ENCODE measurements at places on chromosomes 5 and 9.

DNA sequence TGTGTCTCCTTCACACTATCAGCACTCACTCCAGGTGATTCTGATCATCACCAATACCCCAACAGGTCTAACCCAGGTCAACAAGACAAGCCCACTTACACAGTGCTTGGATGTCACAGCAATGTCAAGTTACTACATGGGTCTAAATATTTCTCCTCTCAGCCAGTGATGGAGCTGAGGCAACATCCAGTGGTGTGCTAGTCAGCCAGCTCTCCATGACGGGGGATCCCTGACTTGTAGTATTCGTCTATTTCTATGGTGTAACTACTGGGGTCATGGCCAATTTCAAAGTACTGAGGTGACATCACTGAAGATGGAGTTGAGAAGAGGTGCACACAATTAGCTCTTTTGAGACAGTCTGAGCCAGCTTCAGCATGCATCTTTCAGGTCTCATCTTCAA, 31.1 kb downstream of the ADRB2 start:
- DNase-seq, result no peak

DNA sequence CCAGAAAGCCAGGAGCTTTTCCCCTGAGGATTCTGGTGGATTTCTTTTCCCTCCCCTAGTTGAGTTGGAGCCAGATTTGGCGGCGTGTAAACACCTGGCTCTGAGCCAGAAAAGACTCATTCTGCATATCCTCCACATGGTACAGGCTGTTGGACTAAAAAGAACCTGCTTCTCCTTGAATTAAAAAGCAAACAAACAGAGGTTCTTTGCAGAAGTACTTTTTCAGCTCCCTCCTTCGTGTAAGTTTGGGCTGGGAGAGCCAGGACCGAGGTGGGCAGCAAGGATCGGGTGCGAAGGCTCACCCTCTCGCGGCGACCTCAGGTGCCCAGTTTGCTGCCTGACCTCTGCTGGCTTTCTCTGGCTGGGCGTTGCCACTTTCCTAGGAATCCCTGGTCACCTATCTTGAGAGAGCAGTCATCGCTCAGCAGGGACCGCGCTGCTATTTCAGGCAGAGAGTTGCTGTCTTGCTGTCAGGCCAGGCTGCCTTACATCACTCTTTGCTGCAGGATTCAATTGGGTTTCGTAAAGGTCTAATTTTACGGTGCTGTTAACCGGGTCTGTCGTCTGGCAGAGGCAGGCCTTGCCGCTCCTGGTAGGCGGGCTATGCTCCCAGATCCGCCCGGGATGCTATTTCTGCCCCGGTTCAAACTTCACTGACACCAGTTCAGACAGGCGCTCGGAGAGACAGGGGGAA, 3.2 kb downstream of the PAPPA start:
- no peak for DNase-seq

DNA sequence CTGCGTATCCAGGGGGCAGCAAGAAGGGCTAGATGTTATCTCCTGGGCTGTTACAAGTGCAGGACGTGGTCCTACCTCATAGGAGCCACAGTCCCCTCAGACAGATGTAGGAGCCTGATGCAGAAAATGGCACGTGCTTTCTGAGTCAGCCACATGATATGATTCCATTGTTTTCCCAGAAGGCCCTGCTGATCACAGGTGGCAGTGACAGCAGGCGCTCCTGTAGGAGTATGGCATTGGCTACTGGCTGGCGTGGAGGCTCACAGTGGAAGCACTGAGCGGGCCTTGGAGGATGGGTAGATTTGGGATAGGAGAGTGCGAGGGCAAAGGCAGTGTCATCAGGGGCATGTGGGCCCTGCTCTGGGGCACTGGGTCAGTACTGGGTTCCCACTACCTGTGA, 21.9 kb downstream of the USP20 start:
- DNase-seq, result no peak

DNA sequence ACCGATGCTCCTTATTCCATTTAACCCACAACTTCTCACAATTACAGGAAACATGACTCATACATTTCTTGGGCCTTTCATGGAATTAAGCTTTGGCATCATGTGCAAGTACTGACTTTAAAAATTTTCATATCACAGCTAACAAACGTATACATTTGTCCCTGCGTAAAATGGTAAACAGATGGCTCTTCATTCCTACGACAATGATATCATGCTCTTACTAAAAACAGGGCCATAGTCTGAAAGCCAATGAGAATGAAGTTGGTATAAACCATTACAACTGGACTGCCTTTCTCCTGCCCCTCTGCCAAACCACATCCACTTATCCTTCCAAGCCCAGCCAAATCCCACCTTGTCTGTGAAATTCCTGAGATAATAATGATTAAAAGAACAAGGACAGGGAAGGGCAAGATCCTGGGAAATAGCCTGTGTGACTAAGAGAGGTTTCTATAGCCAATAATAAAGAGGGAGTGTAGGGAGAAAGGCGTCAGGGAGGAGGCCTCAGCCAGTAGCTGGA, 44.9 kb upstream of the ZNF366 start:
- DNase-seq, result no peak

GRCh38 chr5:89869346-89869745, 540.2 kb downstream of the CETN3 start:
- DNase-seq, result no peak

GRCh38 chr5:111282798-111283197, 58.6 kb downstream of the CAMK4 start:
- no peak for DNase-seq

DNA sequence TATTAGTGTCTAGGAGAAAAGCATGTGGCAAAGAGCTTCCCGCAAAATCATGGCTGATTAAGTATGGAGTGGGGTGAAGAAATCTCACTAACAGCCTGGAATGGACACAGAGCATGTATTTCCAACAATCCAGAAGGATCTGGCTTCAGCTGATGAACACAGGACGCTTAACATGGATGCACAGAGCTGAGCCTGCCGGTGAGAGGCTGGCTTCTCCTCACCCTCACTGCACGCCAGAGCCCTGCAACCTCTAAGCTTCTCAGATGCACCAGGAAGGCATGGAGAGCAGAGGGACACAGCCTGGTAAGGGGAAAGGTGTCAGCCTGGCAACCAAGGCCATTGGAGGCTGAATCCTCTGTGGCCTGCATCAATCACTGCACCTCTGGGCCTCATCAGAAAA, 298.5 kb downstream of the TRIM32 start:
- no peak for DNase-seq

DNA sequence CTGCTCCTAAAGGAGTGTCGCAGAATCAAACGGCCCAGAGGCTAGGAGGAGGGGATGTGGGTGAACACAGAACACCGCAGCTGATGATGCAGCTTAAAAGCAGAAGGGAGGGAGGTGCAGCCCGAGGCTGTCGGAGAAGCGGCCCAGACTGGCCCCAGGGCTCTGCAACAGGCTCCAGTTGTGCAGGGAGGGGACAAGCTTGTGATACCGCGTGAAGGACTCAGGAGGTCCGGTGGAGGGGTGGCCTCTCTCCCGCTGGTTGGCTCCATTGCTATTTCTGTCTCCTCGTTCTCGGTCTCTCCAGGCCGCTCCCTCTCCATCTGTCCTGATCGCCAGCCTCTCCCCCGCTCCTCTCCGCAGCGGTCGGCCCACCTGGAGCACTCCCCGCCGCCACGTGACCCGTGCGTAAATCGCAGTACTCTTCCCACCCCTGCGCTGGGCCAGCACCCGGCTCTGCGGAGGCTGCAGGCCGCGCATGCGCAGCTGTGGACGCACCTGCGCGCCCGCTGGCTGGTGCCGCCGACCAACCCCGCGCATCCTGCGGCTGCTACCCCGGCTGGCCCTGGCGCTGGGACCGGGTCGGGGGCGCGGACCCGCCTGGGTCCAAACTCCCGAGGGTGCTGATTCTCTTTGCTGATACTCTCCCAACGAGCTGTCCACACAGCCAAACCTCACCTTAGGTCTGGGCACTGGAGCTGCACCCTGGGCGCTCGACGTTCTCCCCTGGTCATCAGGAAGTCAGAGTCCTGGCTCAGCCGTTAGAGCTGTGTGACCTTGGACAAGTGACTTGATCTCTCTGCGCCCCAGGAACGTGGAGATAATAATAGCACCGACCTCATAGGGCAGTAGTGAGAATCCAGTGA, 3.7 kb upstream of the STXBP1 start:
- DNase-seq, result peak; percentile 70

DNA sequence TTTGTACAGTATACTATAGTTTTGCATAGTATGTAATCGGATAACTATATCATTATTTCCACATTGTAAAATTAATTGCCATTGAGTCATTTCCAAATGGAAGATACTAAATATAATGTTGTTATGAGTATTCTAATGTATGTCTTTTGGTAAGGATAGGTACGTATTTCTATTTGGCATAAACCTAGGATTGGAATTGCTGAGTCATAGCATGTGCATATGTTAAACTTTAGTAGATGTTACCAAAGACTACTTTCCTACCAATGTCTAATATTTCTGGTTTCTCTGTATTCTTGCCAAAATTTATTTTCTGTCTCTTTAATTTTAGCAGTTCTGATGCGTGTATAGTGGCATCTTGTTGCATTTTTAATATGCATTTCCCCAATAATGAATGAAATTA, 825.1 kb upstream of the ARRDC3 start:
- no peak for DNase-seq

- DNase-seq, result no peak
Measured at GRCh38 chr9:4084435-4084818, 215.4 kb downstream of the GLIS3 start.

DNA sequence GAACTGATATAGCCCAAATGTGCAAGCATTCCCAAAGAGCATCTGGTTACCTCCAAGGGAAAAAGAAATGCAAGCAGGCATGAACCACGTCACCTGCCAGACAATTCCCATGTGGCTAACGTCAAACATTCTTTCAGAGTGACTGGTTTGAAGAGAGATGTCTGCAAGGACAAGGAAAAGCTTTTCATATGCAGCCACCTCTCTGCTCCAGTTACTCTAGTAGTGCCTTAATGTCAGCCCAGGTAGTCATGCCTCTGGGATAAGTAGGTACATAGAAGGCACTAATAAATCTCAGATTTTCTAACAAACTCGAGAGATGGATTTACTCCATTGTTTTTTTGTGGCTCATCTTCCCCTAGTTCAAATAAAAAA, 96.8 kb upstream of the IFNK start:
- DNase-seq, result no peak

DNA sequence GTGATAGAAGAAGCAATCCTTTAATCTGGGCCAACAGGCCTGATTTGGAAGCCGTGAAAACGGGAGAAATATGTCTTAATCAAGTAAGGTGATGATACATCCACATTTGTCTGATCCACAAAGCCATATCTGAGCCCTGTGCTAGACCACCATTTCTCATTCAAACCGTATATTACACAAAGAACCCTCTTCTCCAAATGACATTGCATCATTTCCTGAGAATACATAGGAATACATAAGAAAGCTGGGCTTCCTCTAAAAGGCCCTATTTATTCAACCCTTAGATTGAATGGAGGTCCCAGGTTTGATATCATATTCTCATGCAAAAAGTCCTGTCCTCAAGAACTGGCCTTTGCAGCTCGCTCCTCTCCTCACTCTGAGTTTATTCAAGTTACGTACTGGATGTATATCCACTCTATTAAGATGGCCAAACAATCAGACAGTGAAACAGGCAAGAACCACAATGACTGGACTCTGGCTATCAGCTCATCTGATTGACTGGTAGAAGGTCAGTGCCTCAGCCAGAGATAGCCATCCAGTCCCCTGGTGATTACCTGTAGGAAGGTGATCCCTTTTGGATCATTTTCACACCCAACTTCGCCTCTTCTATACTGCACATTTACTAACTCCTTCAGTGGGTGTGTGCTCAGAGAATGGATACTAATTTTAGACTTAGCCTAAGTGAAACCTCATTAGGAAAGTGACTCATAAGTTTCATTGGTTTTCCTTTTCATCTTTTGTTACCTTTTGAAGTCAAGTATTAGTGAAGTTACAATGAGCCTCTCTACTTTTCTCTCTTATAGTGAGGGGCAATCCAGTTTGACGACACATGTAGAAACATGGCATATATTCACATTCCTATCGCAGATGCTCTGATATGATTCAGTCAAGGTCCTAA, 167.6 kb upstream of the WWC1 start:
- no peak for DNase-seq

GRCh38 chr5:22352493-22352892, 500.7 kb downstream of the CDH12 start:
- no peak for DNase-seq

DNA sequence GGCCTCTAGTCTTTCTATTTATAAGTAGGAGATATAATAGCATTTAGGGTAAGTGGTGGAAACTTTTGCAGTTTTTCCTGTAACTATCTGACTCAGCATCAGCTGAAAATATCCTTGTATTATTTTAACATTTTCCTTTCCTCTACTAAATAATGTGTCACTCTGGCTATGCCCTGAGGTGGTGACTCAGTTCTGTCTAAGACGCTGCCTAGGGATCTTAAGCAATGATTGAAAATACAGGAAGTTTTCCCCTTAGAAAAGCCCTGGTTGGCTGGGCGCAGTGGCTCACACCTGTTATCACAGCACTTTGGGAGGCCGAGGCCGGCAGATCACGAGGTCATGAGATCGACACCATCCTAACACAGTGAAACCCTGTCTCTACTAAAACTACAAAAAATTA, 9.3 kb upstream of the EDIL3 start:
- DNase-seq, result no peak

DNA sequence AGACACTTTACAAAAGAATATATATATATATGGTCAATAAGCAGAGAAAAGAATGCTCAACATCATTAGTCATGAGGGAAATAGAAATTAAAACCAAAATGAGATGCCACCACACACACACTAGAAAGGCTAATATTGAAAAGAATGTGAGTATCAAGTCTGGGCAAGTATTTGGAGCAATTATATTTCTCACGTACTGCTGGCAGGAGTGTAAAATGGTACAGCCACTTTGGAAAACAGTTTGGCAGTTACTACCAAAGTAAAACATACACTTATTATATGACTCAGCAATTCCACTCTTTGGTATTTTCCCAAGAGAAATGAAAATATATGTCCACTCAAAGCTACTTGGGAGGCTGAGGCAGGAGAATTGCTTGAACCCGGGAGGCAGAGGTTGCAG, 29.8 kb downstream of the NEUROG1 start:
- DNase-seq, result no peak

DNA sequence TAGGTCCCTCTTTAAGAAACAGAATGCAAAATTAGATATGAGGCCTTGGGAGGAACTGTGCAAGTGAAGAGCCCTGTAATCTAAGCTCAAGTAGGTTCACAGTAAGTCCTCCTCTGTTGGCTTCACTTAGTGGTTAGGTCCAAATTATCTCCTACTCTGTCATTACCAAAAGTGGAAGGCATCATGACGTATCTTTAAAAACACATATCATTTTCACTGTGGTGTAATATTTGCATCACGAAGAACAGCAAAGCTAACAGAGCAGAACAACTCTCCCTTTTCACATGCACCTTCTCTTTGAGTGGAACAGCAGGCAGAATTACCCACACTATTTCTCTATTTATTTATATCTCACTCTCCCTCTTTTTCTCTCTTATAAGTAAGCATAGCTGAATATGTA, 240.5 kb upstream of the CCNH start:
- DNase-seq, result no peak
